Omental fat pad (tissue), 4 donors: ENCODE measurements at places on chromosomes 6 and 20. TPM values are rescaled to one million over a fixed set of nuclear protein-coding genes. Genes with fewer than 3 reads are reported as not detected.

GRCh38 chr6:154386848-154387717, 30.5 kb upstream of the IPCEF1 start:
- no peak for DNase-seq

GRCh38 chr20:58155148-58155925, 73.1 kb downstream of the ANKRD60 start:
- DNase-seq: no peak

DNA sequence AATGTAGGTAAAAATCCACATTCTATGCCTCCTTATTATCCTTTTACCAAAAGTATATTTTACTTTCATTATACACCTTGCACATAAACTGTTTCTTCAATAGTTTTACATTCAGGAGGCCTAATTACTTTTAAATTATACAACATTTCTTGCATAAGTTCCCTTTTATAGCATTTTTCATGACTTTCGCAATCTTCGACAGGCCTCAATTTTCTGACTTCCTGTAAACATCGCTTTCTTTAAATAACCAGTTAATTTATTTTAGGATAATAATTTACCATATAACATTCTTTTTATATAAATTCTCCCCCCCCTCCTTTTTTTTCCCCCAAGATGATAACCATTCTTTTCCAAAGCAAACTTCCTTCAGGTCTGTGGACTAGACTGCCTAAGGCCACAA, 9.2 kb downstream of the SLC35A1 start:
- no peak for DNase-seq

GRCh38 chr6:126537061-126537816, 197.3 kb downstream of the CENPW start:
- no peak for DNase-seq

DNA sequence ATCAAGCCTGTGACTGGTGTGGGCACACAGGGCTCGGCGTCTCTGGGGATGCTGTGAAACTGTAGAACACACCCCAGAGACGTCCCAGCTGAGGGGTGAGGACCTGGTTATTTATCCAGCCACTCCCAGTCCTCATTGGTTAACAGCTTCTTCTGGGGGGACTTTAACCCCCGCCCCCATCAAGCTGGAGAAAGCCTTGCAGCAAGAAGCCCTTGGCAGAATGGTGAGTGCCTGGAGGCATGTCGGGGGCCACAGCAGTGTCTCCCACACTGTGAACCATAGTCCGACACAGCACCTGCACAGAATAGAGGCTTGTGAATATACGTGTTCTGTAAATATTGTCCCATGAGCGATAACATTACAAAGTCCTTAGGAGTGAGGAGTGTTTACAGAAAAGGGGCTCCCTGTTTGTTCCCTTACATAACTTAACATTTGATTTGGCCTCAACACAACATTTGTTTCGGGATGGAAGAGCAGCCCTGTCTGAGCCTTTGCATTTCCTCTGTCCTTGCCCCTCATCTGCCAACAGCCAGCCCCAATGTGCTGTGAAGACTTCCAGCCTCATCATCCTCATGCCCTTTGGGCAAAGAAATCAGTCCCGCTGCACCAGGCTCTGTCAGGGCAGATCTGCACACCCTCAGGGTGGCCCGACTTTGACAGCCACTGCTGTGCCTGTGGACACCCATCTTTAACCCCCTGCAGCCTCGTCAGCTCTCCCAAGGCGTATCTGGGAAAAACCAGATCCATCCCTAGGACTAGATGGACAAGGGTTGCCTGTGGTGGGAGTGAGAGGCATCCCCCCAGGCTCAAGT, 2.2 kb upstream of the RRBP1 start:
- no peak for DNase-seq

PPIL6 gene
- total RNA-seq: 2.3 TPM
